ENCODE measurements at places on chromosomes 7 and 10. TPM values are rescaled to one million over a fixed set of nuclear protein-coding genes. Genes with fewer than 3 reads are reported as not detected.
A peak's percentile ranks its signal among the peaks of the same experiment; 100 is the strongest.

DNA sequence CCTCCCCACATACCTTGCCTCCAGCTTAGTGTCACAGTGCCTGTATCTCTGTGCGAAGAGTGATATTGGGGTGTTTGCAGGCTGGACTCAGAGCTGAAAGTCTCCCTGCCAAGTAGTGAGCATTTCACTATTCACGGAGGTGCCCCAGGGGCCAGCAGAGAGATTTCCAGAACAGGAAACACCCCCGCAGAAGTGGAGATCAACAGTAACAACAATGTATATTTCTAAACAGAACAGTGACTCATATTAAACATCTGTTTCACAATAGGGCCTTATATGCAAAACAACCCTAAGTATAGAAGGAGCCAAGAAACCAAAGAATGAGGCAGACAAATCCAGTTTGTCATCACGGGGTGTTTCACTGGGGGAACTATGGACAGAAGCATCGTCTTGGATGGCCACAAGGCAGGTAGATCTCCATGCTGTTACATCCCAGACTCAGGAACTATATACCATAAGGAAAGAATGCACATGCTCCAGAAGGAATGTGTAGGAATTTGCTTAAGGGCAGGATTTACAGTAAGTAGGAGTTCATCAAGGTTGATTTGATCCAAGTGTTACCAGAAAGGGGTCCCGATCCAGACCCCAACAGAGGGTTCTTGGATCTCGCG is 29.3 kb upstream of the CCL24 start:
- peaks cover 6% of the 10 kb centered on the region for H3K4me1 ChIP-seq
- DNase-seq, result no peak
- peaks cover 2% of the 10 kb centered on the region for H3K36me3 ChIP-seq
- H3K27me3 ChIP-seq, result no peaks in the 10 kb centered on the region

DNA sequence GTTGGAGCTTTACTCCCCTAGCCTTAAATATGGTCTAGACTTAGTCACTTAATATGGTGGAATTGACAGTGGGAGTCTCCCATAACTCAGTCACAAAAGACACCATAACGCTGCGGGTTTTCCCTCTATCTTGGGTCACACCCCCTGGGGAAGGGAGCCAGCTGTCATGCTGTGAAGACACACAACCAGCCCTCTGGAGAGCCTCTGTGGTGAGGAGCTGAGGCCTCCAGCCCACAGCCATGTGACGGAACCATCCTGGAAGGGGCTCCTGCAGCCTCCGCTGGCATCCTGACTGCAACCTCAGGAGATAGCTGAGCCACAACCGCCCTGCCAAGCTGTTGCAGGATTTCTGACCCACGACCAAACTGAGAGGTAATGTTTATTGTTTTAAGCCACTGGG is 37.9 kb downstream of the PAXIP1 start:
- peaks cover 8% of the 10 kb centered on the region for H3K36me3 ChIP-seq
- no peak for DNase-seq
- H3K27ac ChIP-seq, result no peak overlapping the region
- no peaks in the 10 kb centered on the region for H3K27me3 ChIP-seq
- peaks cover 18% of the 10 kb centered on the region for H3K4me1 ChIP-seq

- no peak for DNase-seq
- H3K4me1 ChIP-seq, result peaks cover 4% of the 10 kb centered on the region
- no peak overlapping the region for H3K27ac ChIP-seq
- H3K36me3 ChIP-seq, result peaks cover 11% of the 10 kb centered on the region
Measured at GRCh38 chr7:36851382-36851781, 127.1 kb upstream of the AOAH start.

- DNase-seq, result no peak
- H3K4me1 ChIP-seq, result no peaks in the 10 kb centered on the region
- peaks cover 2% of the 10 kb centered on the region for H3K36me3 ChIP-seq
- peaks cover 37% of the 10 kb centered on the region for H3K27me3 ChIP-seq
- no peak overlapping the region for H3K4me3 ChIP-seq
Measured at GRCh38 chr10:96462606-96463151, 51.0 kb downstream of the TLL2 start.

DNA sequence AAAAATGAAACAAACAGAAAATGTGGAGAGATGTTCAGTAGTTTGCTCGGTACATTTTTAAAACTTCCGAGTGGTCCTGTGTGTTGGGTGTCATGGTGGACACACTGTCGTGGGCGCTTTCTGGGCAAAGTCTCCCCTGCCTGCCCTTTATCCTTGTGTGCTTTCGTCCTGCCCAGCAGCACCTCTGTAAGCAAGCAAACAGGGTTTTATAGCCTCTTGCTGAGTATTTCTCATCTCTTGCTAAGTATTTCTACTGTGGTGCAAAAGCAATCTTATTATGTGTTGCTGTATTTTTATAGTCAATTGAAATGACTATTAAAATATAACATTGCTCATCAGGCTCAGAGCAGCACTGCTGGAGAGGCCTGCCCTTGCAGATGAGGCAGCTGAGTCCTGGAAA is 48.7 kb downstream of the DOCK1 start:
- no peak for DNase-seq
- H3K36me3 ChIP-seq, result no peaks in the 10 kb centered on the region
- no peak overlapping the region for H3K27ac ChIP-seq
- H3K27me3 ChIP-seq, result no peaks in the 10 kb centered on the region

- no peak for DNase-seq
- H3K4me3 ChIP-seq, result no peak overlapping the region
- no peak overlapping the region for H3K27ac ChIP-seq
- H3K36me3 ChIP-seq, result no peaks in the 10 kb centered on the region
- H3K27me3 ChIP-seq, result no peaks in the 10 kb centered on the region
Measured at GRCh38 chr7:19415123-19415522, 269.9 kb upstream of the FERD3L start.

- H3K4me3 ChIP-seq, result no peak overlapping the region
- H3K36me3 ChIP-seq, result peaks cover 13% of the 10 kb centered on the region
- H3K27ac ChIP-seq, result no peak overlapping the region
- no peak for DNase-seq
- peaks cover 95% of the 10 kb centered on the region for H3K27me3 ChIP-seq
- H3K4me1 ChIP-seq, result peaks cover 24% of the 10 kb centered on the region
Measured at GRCh38 chr7:97019710-97020225, 4.9 kb downstream of the DLX5 start.

- H3K27ac ChIP-seq, result no peak overlapping the region
- no peaks in the 10 kb centered on the region for H3K4me1 ChIP-seq
- H3K36me3 ChIP-seq, result no peaks in the 10 kb centered on the region
- H3K4me3 ChIP-seq, result no peak overlapping the region
- H3K27me3 ChIP-seq, result no peaks in the 10 kb centered on the region
Measured at GRCh38 chr10:76041551-76041950, 610.1 kb downstream of the LRMDA start.

GRCh38 chr7:127733986-127734385 is 82.0 kb downstream of the SND1 start:
- no peak overlapping the region for H3K27ac ChIP-seq
- peaks cover 37% of the 10 kb centered on the region for H3K4me1 ChIP-seq
- no peak for DNase-seq
- peaks cover 8% of the 10 kb centered on the region for H3K36me3 ChIP-seq
- no peaks in the 10 kb centered on the region for H3K27me3 ChIP-seq
- H3K4me3 ChIP-seq, result no peak overlapping the region

GRCh38 chr10:71585564-71586290 is 133.9 kb downstream of the C10orf105 start:
- H3K4me1 ChIP-seq, result peaks cover 4% of the 10 kb centered on the region
- H3K36me3 ChIP-seq, result no peaks in the 10 kb centered on the region
- no peak overlapping the region for H3K4me3 ChIP-seq
- H3K27ac ChIP-seq, result no peak overlapping the region
- peaks cover 17% of the 10 kb centered on the region for H3K27me3 ChIP-seq

- H3K27me3 ChIP-seq, result peaks cover 6% of the 10 kb centered on the region
- peak overlapping the region; percentile 95 for H3K4me3 ChIP-seq
- H3K4me1 ChIP-seq, result peaks cover 49% of the 10 kb centered on the region
- no peaks in the 10 kb centered on the region for H3K36me3 ChIP-seq
- peak; percentile 71 for DNase-seq
Measured at GRCh38 chr7:148983200-148984146, 44.8 kb downstream of the PDIA4 start.

- H3K4me1 ChIP-seq, result peaks cover 8% of the 10 kb centered on the region
- no peak for DNase-seq
- no peak overlapping the region for H3K4me3 ChIP-seq
- H3K36me3 ChIP-seq, result peaks cover 2% of the 10 kb centered on the region
- H3K27me3 ChIP-seq, result peaks cover 42% of the 10 kb centered on the region
Measured at GRCh38 chr7:4849390-4849789, 12.4 kb downstream of the PAPOLB start.

- peaks cover 47% of the 10 kb centered on the region for H3K27me3 ChIP-seq
- H3K4me3 ChIP-seq, result no peak overlapping the region
Measured at GRCh38 chr10:30387646-30388243, 38.7 kb upstream of the MTPAP start.

DNA sequence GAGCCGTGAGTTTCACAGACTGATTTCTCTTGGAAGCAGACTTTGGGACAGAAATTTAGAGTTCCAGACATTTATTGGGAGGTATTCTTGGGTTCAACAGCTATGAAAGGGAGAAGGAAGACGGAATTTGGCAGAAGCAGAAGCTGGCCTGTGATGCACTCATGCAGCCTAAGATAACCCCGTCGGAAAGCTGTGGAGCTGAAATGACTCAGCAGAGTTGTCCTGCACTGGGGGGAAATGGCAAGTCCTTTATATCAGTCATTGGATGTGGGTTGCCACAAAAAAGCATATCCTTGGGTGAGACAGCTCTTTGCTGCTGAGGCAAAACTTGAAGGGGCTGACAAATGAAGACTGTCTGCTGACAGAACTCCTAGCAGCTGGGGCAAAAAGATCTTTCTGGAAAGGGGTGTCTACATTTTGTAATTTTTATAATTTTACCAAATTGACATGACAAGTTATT is 11.5 kb upstream of the MICU1 start:
- peaks cover 6% of the 10 kb centered on the region for H3K36me3 ChIP-seq
- H3K4me1 ChIP-seq, result no peaks in the 10 kb centered on the region
- peaks cover 9% of the 10 kb centered on the region for H3K27me3 ChIP-seq
- DNase-seq, result no peak

- H3K4me1 ChIP-seq, result no peaks in the 10 kb centered on the region
- H3K36me3 ChIP-seq, result no peaks in the 10 kb centered on the region
- no peak overlapping the region for H3K4me3 ChIP-seq
- H3K27ac ChIP-seq, result peak overlapping the region; percentile 47
- no peaks in the 10 kb centered on the region for H3K27me3 ChIP-seq
Measured at GRCh38 chr7:65988084-65988483, 6.1 kb upstream of the GUSB start.

- peaks cover 4% of the 10 kb centered on the region for H3K36me3 ChIP-seq
- H3K27me3 ChIP-seq, result no peaks in the 10 kb centered on the region
- H3K4me3 ChIP-seq, result peak overlapping the region; percentile 90
- peak overlapping the region; percentile 98 for H3K27ac ChIP-seq
- DNase-seq, result no peak
Measured at GRCh38 chr10:61992059-61992460, 90.6 kb downstream of the ARID5B start.

DNA sequence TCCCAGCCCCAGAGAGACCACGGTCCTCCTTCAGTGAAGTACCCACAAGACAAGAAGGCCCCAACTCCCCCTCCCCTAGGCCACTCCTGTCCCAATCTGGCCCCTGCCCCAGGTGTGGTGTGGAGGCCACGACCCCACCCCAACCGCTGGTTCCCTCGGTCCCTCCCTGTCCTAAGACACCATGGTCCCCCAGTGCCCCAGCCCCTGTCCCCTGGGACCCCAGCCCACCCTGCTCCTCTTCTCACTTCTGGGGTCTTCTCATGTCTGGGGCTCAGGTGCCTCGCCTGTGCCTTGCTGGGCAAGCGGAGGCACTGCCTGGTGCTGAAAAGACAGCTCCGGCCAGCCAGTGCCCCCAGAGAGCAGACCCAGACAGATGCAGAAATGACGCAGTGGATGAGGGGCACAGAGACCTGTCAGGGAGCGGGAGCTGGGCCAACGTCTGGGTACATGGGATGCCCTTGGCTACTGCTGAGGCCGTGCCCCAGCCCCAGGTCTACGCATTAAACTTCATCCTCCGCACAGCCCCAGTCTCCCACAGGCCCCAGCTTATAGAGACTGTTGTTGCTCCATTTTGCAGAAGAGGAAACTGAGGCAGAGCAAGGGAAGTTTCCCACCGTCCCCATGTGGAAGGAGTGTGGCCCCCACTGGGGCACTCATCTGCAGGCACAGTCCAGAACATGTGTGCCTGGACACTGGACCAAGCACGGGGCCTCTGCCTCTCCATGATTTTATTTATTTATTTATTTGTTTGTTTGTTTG is 14.8 kb downstream of the GRIFIN start:
- no peaks in the 10 kb centered on the region for H3K27me3 ChIP-seq
- no peak overlapping the region for H3K27ac ChIP-seq
- DNase-seq, result no peak
- no peaks in the 10 kb centered on the region for H3K36me3 ChIP-seq

DNA sequence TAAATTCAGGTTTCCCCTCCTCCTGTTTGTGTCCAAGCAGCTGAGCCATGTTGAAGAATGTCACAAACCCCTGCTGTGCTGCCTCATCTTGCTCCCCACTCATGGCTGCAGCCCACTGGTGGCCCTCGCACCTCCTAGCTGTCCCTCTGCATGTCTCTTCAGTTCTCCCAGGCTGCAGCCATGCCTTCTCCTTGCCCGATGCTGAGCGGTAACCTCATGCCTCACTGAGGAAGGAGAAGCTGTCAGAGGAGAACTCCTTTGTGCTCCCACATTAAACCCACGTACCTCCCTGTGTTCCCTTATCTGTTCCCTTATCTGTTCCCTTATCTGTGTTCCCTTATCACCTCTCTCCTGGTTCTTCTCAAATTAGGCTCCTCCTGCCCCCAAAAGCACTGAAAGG is 10.3 kb upstream of the FRMPD2 start:
- H3K36me3 ChIP-seq, result peaks cover 5% of the 10 kb centered on the region
- DNase-seq, result no peak
- no peak overlapping the region for H3K4me3 ChIP-seq
- peaks cover 14% of the 10 kb centered on the region for H3K27me3 ChIP-seq

DNA sequence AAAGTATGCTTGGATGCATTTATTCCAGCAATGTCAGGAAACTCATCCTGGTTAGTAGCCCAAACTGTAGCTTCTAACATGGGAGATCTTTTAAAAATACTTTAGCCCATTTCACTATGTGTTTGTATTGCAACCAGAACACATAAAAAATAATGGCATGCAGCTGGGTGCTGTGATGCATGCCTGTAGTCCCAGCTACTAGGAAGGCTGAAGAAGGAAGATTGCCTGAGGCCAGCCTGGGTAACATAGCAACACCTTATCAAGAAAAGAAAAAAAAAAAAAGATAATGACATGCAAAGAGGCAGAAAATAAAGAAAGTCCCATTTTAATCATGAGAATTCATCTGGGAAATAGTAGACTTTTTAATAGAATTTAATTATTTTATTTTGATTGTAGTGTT is 517.0 kb upstream of the TEX47 start:
- no peaks in the 10 kb centered on the region for H3K36me3 ChIP-seq
- no peak overlapping the region for H3K27ac ChIP-seq
- DNase-seq, result no peak
- no peak overlapping the region for H3K4me3 ChIP-seq
- no peaks in the 10 kb centered on the region for H3K27me3 ChIP-seq
- H3K4me1 ChIP-seq, result no peaks in the 10 kb centered on the region

TCF7L2 gene
- 3.1 TPM for total RNA-seq

TMEM130 gene
- not detected for total RNA-seq

CD36 gene
- total RNA-seq, result 8.7 TPM

HDAC9 gene
- 6.5 TPM for total RNA-seq

DNAH11 gene
- total RNA-seq, result 0.05 TPM

HMX3 gene
- not detected for total RNA-seq

MYO1G gene
- 291 TPM for total RNA-seq

GIMAP6 gene
- 48.3 TPM for total RNA-seq

GAD2 gene
- total RNA-seq, result not detected

SMKR1 gene
- 2.0 TPM for total RNA-seq

H2BK1 gene
- 4.1 TPM for total RNA-seq

OPALIN gene
- not detected for total RNA-seq

SPDYE9 gene
- total RNA-seq, result not detected

CTAGE4 gene
- not detected for total RNA-seq

PAPOLB gene
- total RNA-seq, result not detected

FAM221A gene
- total RNA-seq, result 4.8 TPM

STEAP1B gene
- 0.75 TPM for total RNA-seq

Measured in T-helper 17 cell (primary cell).